ENCODE measurements at places on chromosomes 4 and X.

GRCh38 chrX:124641737-124642491 lies 295.6 kb downstream of the SH2D1A start:
- no peak for DNase-seq

GRCh38 chrX:34619920-34620319 lies 37.2 kb downstream of the TMEM47 start:
- DNase-seq = no peak

GRCh38 chr4:67746797-67747495 lies 7.2 kb downstream of the GNRHR start:
- no peak for DNase-seq

- no peak for DNase-seq
Measured at GRCh38 chr4:66554826-66555225, 884.5 kb upstream of the EPHA5 start.

DNA sequence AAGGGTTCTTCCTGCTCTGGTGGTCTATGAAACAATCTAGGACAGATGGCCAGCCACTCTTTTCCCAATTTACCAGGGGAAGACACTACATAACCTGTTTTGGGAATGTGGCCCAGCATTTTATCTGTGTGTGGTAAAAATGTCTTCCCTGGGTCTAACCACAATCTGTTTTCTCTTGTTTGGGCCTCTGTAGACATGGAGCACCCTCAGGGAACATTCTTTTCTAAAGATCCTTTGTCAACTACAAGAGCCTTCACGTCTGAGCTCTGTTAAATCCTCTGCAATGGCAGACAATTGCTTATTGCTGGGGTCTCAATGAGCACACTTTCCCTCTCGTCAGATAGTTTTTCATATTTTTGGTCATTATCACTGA lies 35.5 kb downstream of the PLAC1 start:
- no peak for DNase-seq

- DNase-seq = no peak
Measured at GRCh38 chr4:100989401-100989800, 357.9 kb downstream of the PPP3CA start.

DNA sequence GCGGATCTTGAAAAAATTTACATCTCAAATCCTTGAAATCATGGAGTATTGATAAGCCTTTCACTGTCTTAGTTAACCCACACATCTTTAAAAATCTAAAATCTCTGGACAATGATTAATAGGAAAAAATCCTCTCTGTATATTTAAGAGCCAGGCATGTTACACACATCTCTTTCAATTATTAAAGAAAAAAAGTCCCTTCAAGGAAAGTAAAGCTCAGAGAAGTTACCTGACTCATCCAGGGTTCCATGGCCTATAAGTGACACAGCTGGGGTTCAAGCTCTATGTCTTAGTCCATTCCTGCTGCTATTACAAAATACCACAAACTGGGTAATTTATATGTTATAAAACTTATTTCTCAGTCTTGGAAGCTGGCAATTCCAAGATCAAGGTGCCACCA lies 14.2 kb upstream of the FGF16 start:
- no peak for DNase-seq

DNA sequence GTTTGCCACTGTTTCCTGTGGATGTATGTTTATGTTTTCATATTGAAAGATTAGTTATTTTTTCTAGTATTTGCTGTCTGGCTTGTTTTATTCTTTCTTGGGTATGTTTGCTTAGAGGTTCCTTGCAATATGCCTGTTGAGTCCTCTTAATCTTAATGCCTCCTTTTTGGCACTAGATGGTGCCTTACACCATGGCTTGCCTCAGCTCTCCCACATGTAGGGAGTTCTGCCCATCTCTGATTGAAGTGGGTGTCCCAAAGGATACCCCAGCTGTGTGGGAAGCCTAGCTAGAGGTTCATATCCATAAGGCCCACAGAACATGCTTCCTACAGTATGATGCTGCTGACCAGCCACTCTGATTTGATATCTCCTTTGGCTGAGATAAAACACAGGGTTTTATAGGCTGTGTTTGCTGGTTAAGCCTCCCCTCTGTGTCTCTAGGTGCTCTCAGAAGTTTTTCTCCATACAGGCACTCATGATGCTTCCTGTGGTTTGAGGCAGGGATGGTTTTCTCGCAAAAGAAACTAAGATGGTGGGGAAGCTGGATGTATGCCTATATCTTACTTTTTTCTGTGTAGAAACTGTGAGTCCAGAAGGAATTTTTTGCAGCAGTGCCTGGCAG lies 162.4 kb downstream of the ASB9 start:
- no peak for DNase-seq

GRCh38 chr4:86330961-86331742 lies 28.7 kb downstream of the MAPK10 start:
- DNase-seq = no peak

- no peak for DNase-seq
Measured at GRCh38 chr4:46980851-46981250, 12.5 kb downstream of the GABRA4 start.

DNA sequence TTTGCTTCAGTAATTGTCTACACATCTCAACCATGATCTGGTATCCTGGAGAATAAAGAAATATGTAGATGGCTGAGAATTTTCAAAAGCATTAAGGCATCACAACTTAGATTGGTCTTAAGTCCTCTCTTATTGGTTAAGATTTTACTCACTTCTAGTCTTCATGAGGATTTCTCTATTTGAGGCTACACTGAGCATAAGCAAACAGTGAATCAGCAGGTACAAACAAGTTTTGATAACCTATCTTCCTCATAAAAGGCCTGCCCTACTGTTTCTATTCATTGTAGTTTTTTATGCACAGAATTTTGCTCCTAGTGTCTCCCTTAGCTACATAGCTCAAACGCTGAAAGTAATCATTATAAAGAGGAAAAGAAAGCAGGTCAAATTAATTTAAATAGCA lies 460.7 kb upstream of the RPS6KA3 start:
- DNase-seq = no peak

- no peak for DNase-seq
Measured at GRCh38 chrX:77691916-77692315, 94.1 kb downstream of the ATRX start.

Measured in activated CD4-positive, alpha-beta T cell treated with anti-CD3 and anti-CD28 coated beads, Interleukin-2, amount 50 U/mL, for 48 hours (primary cell).